Hypothalamus (tissue), 51 donors: ENCODE measurements at places on chromosomes 13 and 19.

- no peak for DNase-seq
Measured at GRCh38 chr13:108787700-108788414, 158.4 kb downstream of the MYO16 start.

GRCh38 chr19:48216933-48217332, 38.8 kb downstream of the CARD8 start:
- no peak for DNase-seq

- no peak for DNase-seq
Measured at GRCh38 chr19:49534632-49535385, 7.0 kb downstream of the RCN3 start.

- no peak for DNase-seq
Measured at GRCh38 chr19:5148794-5149190, 179.9 kb downstream of the KDM4B start.

DNA sequence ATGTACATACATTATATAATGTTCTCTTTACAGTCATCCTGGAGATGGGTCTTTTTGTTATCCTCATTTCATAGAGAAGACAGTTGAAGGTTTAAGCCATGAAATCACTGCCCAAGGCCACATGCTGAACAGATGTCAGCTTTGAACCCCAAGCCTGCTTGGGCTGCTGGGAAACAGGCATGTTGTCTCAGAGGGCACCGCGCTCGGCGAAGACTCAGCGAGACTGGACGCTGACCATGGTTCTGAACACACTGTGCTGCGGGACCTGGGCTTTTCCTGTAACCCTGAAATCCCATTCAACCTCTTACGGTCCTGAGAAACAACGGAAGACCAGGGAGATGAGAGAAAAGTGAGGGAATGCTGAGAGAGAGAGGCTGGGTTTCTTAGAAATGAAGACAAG, 27.3 kb downstream of the LRFN3 start:
- DNase-seq = peak; percentile 15

DNA sequence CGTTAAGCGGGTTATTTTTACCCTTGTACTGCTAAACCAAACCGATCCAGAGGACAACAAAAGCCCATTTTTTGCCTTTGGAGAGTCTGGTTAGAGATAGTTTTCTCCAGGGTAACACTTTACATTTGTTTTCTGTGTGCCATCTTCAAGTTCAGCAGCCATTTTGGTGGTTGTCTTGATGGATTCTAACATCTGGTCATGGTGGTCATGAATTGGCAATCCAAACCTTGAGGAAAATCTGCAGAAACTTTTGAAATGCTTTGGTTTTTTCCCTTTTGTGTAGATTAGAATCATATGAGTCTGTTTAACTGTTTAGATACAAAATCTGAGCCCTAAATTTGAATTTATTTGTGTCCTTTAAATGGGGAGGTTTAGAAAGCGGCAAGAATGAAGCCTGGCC, 16.6 kb downstream of the HNRNPM start:
- DNase-seq = no peak

DNA sequence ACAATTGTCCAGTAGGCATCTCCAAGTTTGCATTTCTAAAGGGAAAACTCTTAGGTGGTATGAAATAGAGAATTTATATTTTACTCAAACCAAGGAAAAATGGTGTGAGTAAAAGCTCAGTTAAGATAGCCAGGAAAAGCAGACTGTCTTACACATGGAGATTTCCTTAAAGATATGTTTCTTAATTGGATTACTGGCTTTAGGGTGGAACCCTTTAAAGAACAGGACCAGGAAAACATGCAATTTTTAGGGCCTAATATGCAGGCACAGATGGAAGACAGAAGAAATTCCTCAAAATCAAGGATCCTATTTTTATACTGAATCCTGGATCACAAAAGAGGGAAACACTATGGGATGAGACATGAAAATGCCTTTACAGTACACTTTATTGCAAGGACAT, 100.3 kb upstream of the PCDH17 start:
- DNase-seq = no peak

- DNase-seq = no peak
Measured at GRCh38 chr13:43686557-43686956, 100.2 kb downstream of the ENOX1 start.

- DNase-seq = no peak
Measured at GRCh38 chr19:33296488-33296971, 5.8 kb downstream of the CEBPA start.

- peak; percentile 23 for DNase-seq
Measured at GRCh38 chr19:4369888-4370260, 26.5 kb downstream of the MPND start.

GRCh38 chr19:55224038-55224665, 4.4 kb downstream of the TMEM86B start:
- no peak for DNase-seq

- DNase-seq = no peak
Measured at GRCh38 chr19:19460258-19460731, 54.8 kb downstream of the GATAD2A start.

- DNase-seq = no peak
Measured at GRCh38 chr13:58963321-58963720, 1200.4 kb downstream of the DIAPH3 start.

DNA sequence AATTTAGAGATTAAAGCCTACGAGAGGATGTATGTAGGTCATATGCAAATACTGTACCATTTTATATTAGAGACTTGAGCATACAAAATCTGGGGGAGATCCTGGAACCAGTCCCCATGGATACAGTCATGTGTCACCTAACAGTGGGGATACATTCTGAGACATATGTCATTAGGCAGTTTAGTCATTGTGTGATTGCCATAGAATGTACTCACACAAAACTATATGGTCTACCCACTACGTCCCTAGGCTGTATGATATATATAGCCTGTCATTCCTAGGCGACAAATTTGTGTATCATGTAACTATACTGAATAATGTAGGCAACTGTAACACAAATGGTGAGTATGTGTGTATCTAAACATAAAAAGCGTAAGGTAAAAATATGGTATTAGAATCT, 62.8 kb downstream of the WDFY2 start:
- DNase-seq = no peak

- no peak for DNase-seq
Measured at GRCh38 chr13:46749951-46750350, 47.0 kb downstream of the ESD start.

- DNase-seq = no peak
Measured at GRCh38 chr13:39556866-39557265, 46.1 kb downstream of the LHFPL6 start.
